Omental fat pad (tissue), 4 donors: ENCODE measurements at places on chromosomes 1 and 21. TPM values are rescaled to one million over a fixed set of nuclear protein-coding genes. Genes with fewer than 3 reads are reported as not detected.

DNA sequence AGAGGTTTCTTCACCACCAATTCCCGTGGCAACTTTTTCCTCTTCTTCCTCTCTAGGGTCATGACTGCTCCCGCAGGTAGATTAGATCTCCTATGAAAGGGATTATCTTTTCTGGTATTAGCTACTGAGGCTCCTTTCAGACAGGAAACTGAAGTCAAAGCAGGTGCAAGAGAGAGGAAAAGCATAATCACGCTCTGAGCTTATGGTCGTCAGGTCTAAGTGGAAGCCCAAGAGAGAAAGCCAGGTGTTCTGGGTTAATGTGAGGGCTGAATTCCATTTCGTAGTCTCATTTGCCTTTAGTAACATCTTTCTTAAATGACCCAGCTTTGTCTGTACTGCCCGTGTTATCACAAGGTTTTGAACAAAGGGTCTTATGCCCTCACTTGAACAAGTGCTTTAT lies 8.3 kb upstream of the MAP3K21 start:
- DNase-seq = no peak

DNA sequence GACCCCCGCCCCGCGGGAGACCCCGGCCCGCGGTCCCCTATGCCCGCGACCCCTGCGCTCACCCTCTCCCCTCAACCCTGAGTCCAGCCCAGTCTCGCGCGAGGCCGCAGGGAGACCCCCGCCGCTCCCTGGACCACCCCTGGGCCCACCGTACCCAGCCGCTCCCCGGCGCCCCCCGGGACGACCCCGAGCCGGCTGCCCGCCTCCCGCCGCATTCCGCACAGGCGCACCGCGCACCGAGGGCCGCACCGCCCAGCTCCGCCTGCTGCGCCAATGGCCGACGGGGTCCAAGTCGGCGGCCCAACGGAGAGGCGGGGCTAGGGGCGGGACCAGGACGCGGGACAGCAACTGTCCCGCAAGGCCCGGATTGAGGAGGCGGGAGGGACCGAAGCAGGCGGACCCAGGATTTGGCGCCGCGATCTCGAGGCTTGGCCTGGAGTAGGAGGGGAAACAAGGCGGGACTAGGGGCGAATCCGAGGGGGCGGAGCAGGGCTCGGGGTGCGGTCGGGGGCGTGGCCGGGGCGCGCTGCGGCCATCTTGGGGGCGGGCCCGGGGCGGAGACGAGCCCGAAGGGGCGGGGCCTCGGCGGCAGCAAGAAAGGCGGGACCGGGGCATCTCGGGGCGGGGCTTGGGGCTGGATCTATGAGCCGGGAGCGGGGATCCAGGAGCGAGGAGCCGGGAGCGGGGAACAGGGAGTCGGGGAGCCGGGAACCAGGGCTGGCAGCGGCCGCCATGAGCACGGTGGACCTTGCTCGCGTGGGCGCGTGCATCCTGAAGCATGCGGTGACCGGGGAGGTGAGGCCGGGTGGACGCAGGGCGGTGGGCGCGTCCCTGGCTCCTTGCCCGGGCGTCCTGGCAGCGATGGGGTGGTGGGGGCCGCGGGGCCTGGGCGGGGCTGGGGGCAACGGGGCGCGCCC lies at the start of gene PRXL2B:
Gene PRXL2B, plus strand, starts transcription at position 624 of the 917 bp plus-strand sequence. Its CDS starts 109 bp downstream, at position 733.
- peak; percentile 91 for DNase-seq

GRCh38 chr21:46424621-46425020 lies 34.1 kb upstream of the DIP2A start:
- DNase-seq = no peak

- no peak for DNase-seq
Observed at GRCh38 chr1:218591966-218592365, 246.8 kb downstream of the TGFB2 start.

DNA sequence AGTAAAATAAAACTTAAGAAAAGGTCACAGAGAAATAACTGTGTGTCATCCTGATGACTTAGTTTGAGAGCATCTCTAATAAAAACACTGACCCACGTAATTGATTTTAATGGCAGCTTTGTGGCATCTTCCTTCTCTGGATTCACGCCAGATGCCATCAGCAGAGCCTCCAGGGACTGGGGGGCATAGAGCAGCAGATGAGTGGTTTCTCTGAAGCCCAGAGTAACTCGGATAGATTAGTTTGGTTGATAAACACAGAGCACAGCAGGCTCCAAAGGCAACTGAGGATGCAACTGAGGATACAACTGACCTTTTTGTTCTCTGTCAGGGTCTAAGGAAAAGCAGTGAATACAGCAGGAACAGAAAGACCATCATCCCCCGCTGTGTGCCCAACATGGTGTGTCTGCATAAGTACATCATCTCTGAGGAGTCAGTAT lies 180.8 kb downstream of the RPS6KC1 start:
- no peak for DNase-seq

DNA sequence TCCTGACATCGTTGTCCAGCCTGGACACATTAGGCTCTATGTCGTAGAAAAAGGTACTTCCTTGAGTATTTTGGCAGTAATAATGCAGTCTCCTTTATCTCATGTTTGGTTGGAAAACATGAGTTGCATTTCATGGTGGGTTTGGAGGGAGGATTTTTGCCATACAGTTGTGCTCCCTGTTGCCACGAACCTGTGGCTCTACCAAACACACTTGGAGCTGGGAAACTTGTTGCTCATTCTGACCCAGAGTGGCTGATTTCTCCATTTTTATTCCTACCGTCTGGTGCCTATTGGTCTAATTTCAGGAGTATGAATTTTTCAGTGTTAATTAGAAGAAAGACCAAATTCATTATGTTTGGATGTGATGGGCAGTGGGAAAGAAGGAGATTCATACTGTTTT lies 50.7 kb downstream of the MPZL1 start:
- DNase-seq = no peak

GRCh38 chr21:43751955-43752591 lies 24.0 kb downstream of the CSTB start:
- no peak for DNase-seq

- DNase-seq = no peak
Observed at GRCh38 chr1:223712194-223712849, at the start of gene CAPN2. CAPN2 (plus strand) TSS chr1:223712539; CDS start chr1:223712641, 102 bp downstream.

- no peak for DNase-seq
Observed at GRCh38 chr1:18870957-18871356, 11.5 kb upstream of the TAS1R2 start.

DNA sequence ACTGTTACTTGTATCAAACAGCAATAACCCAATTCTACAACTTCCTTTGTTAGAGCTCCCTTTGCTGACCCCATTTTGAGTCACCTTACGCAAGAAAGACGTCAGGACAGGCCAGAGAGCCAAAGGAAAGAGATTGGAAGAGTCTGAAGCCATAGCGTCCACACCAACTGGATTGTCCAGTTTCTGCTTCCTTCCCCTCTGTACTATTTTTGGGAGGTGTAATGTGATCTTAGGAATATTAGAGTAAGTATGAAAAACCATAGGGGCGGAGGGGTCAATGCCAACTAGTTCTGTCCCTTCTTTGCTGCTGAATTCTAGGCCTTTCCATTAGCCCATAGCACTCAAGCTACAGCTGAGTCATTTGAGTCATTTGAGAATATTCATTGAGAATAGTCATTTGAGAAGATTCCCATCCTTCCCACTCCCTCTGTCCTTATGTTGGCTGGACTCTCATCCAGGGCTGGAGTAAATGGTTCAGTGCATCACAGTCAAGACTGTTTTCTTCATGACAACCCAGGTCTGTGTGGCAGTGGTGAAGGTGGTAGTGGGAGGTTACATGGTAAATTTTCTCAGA lies 14.8 kb upstream of the NFIA start:
- DNase-seq = no peak

- DNase-seq = no peak
Observed at GRCh38 chr21:42833859-42834725, 45.2 kb downstream of the WDR4 start.

GRCh38 chr21:8994640-8995511 lies 1526.5 kb upstream of the TPTE start:
- no peak for DNase-seq

- DNase-seq = no peak
Observed at GRCh38 chr1:225474439-225474985, 46.7 kb upstream of the LBR start.

DNA sequence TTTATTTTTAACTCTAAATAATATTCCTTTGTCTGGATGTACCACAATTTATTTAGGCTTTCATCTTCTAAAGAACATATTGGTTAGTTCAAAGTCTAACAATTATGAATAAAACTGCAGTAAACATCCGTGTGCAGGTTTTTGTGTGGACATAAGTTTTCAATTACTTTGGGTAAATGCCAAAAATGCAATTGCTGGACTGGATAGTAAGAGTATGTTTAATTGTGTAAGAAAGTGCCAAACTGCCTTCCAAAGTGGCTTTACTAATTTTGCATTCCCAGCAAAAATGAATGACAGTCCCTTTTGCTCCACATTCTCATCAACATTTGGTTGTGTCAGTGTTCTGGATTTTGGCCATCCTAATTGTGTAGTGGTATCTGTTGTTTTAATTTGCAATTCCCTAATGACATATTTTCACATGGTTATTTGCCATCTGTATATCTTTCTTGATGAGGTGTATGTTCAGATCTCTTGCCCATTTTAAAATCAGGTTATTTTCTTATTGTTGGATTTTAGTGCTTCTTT lies 113.8 kb downstream of the DPYD start:
- no peak for DNase-seq

DNA sequence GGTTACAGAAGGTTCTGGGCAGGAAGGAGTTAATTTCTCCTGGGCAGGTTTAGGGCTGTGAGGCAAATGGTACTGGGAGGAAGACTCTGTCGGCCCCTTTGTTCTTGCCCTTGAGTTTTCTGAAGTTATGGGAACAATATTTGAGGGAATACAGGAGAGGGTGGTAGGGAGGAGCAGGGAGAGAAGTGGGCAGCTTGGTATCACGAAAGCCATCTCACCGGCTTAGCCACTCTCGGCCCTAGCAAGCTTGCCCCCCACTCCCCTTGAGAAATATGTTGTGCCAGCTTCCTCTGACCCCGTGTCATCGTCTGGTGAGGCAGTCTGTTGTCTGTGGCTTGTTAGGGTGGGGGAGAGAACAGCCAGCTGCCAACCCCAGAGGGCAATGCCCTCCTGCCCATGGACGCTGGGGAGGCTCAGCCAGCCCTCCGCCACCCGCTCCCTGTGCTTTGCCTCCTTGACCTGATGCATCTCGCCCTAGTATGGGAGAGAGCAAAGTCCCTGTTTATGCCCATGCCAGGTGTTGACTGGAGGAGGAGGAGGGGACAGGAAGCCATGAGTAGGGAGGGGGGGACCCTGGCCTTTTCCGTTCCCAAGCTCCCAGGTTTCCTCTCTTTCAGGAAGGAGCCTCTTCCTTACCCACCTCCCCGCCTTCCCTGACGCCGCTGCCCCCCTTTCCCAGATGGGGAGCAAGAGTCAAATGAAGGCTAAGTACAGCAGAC lies 1.2 kb downstream of the EFNA1 start:
- DNase-seq = no peak

DNA sequence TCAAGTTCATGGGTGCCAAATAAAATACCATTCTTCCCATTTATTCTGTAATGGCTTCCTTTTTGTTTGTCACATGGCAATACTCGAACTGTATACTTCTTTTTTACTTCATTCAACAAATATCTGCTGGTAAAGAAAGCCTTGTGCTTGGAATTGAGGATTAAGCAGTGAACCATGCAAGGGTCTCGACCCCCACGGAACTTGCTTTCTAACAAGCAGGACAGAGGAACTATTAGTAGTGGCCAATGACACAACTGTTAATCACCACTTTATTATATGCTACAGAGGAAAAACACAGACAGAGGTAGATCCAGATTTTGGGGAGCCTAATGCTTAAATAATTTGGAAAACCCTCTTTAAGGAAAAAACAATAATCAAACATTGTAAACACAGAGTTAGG lies 542.2 kb downstream of the DPYD start:
- no peak for DNase-seq

- DNase-seq = no peak
Observed at GRCh38 chr21:19807201-19807600, 1191.0 kb upstream of the NCAM2 start.

DNA sequence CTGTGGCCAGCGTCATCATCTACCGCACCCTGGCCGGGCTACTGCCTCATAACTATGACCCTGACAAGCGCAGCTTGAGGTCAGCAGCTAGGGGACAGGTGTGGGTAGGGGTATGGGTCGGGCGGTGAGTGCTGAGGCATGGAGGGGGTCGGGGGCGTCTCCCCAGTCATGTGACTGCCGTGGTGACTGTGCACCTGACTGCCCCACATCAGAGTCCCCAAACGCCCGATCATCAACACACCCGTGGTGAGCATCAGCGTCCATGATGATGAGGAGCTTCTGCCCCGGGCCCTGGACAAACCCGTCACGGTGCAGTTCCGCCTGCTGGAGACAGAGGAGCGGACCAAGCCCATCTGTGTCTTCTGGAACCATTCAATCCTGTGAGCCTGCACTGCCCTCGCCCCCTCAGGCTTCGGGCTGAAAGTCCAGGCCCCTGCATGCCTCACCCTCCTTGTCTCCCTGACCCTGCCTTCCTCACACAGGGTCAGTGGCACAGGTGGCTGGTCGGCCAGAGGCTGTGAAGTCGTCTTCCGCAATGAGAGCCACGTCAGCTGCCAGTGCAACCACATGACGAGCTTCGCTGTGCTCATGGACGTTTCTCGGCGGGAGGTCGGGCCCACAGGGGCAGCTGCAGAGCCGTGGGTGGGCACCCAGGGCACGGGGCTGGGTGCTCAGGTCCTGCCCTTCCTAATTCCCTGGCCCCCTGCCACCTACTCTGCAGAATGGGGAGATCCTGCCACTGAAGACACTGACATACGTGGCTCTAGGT lies 13.5 kb downstream of the PSRC1 start:
- DNase-seq = no peak

DNA sequence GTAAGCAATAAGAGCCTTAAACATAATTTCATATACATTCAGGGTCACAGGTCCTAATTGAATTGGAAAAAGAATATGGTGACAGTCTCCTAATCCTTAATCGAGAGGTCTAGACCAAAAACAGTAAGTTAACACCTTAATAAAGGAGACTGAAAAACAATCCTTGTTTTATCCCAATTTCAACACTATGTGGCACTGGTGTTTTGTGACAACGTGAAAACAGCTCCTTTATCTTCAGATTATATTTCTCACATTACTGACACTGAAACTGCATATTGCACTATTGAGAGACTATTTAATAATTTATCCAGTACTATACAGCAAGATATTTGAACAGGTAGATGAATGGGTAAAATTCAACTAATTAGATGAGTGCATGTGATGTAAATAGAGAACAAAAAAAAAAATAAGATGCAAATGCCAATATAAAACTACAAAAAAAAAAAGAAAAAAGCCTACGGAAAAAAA lies 34.1 kb downstream of the TP53BP2 start:
- DNase-seq = no peak

GRCh38 chr1:36561361-36561724 lies 78.6 kb upstream of the CSF3R start:
- no peak for DNase-seq

GRCh38 chr1:218930472-218931241 lies 243.0 kb upstream of the LYPLAL1 start:
- no peak for DNase-seq

- no peak for DNase-seq
Observed at GRCh38 chr1:119220991-119221390, 80.5 kb upstream of the WARS2 start.

GRCh38 chr1:245051349-245052221 lies 103.2 kb upstream of the KIF26B start:
- no peak for DNase-seq

GRCh38 chr1:214898161-214898560 lies 184.4 kb upstream of the KCNK2 start:
- DNase-seq = no peak

The MASP2 gene
- 0.19 TPM for total RNA-seq

The RXRG gene
- 0.96 TPM for total RNA-seq

The GLMN gene
- 12.6 TPM for total RNA-seq

The UBL4B gene
- total RNA-seq = not detected

The OSCP1 gene
- 7.1 TPM for total RNA-seq

The TMEM54 gene
- total RNA-seq = 27.7 TPM

The SAMSN1 gene
- 48.4 TPM for total RNA-seq

The NR1I3 gene
- total RNA-seq = not detected

The MYOG gene
- total RNA-seq = not detected

The COL11A1 gene
- total RNA-seq = 0.65 TPM

The AJAP1 gene
- total RNA-seq = 0.46 TPM

The ST6GALNAC5 gene
- 0.44 TPM for total RNA-seq
